ENCODE measurements at places on chromosomes 5 and 9.

DNA sequence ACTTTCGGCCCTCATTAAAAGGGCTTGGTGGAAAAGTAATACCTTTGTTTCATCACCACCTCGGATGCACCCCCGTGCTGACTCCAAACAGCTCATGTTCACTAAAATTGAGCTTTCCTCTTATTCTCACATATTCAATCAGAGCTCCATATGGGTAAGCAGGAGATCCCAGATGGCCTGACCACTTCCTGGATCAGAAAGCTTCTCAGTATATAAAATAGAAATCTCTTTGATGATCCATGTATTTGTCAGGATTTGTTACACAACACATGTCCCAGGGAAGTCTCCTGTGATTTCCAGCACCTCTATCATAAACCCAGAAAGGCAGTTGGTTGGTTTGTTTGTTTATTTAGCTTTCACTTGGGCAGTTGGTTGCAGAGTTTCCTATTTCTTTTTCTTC is 402.0 kb downstream of the MLLT3 start:
- DNase-seq, result no peak

- no peak for DNase-seq
These were observed 49.2 kb upstream of the FBXL17 start for GRCh38 chr5:108430931-108431608.

GRCh38 chr9:128800061-128800460 is 13.0 kb downstream of the TBC1D13 start:
- DNase-seq, result no peak

DNA sequence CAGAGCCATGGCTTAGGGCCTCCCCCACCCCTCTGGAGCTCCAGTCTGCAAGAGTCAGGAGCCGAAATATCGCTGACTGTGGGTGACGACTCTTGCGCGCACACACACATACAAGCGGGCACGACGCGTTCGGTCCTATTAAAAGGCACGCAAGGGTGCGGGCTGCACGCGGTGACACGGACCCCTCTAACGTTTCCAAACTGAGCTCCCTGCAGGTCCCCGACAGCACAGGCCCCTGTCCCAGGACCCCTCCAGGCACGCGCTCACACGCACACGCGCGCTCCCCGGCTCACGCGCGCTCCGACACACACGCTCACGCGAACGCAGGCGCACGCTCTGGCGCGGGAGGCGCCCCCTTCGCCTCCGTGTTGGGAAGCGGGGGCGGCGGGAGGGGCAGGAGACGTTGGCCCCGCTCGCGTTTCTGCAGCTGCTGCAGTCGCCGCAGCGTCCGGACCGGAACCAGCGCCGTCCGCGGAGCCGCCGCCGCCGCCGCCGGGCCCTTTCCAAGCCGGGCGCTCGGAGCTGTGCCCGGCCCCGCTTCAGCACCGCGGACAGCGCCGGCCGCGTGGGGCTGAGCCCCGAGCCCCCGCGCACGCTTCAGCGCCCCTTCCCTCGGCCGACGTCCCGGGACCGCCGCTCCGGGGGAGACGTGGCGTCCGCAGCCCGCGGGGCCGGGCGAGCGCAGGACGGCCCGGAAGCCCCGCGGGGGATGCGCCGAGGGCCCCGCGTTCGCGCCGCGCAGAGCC is at the start of gene GRIN1:
GRIN1 (plus strand) TSS at position 433 of the 746 bp plus-strand sequence. CDS start 333 bp downstream, outside the sequence.
- DNase-seq, result no peak

- DNase-seq, result no peak
These were observed 440.4 kb upstream of the GRIN3A start for GRCh38 chr9:102178811-102179210.

- DNase-seq, result no peak
These were observed 28.7 kb upstream of the TIMD4 start for GRCh38 chr5:156991714-156992113.

- no peak for DNase-seq
These were observed 24.6 kb downstream of the NR2F1 start for GRCh38 chr5:93607367-93608258.

DNA sequence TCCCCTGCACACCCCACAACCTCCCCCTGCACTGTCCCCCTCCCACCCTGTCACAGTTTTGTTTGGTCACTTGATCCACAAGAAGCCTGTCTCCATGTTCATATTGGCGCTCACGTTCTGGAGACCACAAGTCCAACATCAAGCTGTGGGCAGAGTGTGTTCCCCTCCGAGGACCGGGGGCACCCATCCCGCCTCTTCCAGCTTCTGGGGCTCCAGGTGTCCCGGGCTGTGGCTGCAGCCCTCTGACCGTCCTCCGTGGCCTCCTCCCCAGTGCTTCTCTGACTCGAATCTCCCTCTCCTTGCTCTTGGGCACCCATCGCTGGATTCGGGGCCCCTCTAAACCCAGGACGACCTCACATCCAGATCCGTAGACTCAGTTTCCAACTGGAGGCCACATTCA is 49.2 kb downstream of the PLEKHG4B start:
- no peak for DNase-seq

- DNase-seq, result no peak
These were observed 24.0 kb upstream of the SRFBP1 start for GRCh38 chr5:121937762-121938161.

GRCh38 chr5:127995556-127995955 is 88.0 kb upstream of the SLC12A2 start:
- DNase-seq, result no peak

DNA sequence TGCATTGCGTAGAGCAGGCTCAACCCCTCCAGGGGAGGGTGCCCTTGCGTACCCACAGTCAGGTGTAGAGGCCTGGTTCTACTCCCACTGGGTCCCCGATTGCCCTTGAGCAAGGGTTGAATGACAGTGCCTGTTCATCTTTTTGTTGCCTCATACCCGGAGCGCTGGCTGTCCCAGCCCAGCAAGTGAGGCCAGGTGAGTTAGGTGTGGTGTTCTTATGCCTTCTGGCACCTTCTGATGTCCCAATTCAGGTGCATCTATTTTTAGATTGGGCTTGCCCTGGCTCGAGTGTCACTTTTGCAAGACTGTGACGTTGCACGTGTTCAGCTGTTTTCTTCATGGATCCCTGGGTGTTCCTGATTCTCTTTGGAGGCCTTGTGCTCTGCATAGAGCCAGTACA is 257.8 kb downstream of the GOLPH3 start:
- no peak for DNase-seq

DNA sequence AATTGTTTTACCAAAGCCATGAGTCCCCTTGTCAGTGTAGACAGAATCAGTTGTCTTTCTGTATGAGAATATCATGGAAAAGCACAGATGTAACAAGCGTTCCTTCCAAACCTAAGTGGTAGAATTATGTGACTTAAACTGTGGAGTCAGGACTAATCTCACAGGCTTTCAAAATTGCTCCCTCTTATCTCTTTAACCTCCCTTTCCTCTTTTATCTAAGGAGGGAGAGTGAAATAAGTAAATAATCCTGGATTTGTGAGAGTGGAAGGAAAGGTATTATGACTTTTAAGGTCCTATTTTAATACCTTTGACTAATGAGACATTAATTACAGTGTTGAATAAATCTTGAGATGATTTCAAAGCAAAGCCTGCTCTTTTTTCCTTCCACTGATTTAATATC is 52.4 kb upstream of the LIFR start:
- DNase-seq, result no peak

- DNase-seq, result no peak
These were observed 5.2 kb upstream of the GRK6 start for GRCh38 chr5:177421062-177421798.

DNA sequence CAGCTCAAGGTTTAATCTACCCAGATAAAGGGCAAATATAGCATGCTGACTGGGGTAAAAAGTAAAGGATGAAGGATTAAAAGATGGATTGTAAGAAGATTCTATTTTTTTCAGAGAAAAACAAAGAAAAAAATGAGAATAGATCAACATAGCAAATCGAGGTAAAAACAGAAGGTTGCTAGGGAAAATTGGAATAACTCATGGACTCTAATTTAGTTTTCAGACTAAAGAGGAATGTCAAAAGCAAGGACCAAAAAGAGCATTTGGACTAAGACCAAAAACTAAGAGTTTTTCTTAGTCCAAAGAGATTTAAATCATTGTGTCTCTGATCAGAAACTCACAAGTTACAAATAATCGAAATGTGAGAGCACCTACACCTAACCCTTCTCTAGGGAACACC is 250.7 kb upstream of the PTPRD start:
- no peak for DNase-seq

- DNase-seq, result no peak
These were observed 14.2 kb upstream of the CCDC180 start for GRCh38 chr9:97293207-97293721.

- DNase-seq, result peak; percentile 26
These were observed 31.1 kb upstream of the FRMD3 start for GRCh38 chr9:83569326-83569725.

DNA sequence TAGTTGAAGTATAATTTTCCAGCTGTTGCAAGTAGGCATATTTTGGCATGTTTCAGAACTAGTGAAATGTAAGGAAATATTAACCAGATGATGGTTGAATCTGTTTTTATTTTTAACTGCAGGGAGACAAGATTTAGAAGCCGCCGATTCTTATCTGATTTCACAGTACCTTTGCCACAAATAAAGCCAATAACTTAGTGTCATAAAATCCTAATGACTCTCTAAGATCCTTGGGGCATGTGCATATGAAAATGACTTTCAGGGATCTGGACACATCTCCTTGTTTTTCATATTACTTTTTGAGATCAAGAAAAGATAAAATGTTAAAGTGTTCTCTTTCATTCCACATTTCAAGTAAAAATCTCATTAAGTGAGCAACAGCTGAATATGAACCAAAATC is 125.8 kb upstream of the CNTLN start:
- no peak for DNase-seq

GRCh38 chr5:59584858-59585846 is 308.4 kb downstream of the PDE4D start:
- no peak for DNase-seq

DNA sequence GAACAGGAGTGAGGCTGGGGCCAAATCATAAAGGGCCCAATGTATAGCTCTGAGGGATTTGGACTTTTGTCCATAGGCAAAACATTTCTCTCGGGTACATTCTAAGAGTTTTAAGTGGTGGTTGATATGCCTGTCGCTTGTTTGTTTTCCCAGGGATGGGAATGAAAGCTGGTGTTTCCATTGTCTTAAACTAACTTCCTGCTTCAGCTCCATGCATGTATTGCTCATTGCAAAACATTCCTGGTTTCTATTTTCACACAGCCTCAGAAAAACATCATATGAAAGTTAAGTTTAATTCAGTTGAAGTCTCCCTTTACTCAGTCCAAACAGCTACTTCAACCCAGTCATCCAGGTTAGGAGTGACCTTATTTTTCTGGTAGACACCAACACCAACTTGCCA is 235.0 kb downstream of the ACTL7B start:
- no peak for DNase-seq

DNA sequence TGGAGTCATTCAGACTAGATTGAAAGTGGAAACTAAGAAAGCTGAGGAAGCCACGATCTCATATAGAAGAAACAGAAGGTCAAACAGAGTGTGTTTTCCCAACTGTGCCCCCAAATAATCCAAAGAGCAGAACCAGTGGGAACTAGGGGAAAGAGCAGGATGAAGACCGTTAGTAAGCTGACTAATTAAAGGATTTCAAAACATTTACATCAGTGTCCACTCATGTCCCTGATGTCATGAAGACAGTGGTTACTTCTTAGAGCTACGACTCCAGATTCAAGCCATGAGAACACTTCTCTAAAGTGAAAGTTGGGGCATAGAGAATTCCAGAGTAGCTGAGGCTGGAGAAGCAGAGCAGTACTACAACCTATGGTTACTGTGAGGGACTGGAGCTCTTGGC is 119.6 kb upstream of the SLC12A2 start:
- no peak for DNase-seq

GRCh38 chr5:158543539-158544387 is 556.0 kb downstream of the EBF1 start:
- DNase-seq, result peak; percentile 1

DNA sequence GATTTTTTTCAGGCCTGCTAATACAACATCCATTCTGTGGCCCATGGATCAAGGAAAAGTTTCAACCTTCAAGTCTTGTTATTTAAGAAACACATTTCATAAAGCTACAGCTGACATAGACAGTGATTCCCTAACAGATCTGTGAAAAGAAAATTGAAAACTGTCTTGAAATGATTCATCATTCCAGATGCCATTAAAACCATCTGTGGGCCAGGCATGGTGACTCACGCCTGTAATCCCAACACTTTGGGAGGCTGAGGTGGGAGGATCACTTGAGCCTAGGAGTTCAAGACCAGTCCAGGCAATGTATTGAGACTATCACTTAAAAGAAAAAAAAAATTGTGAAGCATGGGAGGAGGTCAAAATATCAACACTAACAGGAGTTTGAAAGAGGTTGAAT is 6.0 kb downstream of the RAPGEF6 start:
- no peak for DNase-seq

DNA sequence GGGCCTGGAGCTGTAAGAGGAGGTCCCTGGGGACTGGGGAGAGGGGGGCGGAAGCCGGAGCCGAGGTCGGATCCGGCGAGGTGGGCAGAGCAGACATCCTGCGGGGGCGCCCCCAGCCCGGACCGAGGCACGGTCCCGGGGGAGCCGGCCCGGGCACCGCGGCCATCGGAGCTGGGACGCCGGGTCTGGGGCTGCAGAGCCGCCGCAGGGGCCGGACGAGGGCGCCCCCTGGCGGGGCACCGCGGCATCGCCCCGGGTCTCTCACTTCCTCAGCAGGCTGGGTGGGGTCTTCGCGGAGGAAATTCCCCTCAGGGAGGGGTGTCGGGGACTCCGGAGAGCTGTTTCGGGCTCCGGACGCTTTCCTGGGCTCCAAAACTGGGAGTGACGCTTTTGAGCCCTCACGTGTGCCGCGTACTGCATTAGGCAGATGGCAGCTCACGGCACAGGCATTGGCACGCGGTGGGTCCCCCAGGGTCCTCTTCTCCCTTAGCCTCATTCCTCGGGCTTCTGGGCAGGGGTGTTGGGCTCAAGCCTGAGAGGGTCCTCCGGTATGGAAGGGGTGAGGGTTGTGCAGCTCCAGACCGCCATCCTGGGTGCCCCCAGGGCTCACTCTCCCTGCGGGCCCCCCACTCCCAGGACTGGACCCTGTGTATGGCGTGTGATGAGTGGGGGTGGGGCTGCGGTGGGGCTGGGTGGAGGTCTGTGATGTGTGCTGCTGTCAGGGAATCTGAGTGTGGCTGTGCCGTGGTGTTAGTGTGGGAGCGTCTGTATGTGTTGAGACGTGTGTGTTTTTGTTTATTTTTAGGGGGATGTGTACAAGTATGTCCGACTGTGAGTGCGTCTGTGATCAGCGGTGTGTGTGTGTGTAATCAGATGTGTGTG is 29.6 kb downstream of the LHX2 start:
- DNase-seq, result no peak

DNA sequence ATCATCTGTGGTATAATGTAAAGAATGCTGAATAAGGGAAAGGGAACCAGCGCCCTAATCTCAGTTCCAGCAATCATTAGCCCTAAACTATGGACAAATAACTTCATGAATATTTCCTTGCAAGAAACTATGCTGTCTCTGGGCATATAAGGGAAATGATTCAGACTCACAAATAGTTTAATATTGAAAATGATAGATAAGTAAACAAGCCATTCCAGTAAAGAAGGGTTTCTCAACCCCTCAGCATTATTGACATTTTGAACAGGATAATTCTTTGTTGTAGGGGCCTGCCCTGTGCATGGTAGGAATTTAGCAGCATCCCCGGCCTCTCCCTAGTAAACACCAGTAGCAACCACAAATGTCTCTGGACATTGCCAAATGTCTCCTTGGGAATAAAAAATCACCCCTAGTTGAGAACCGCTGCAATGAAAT is 23.8 kb downstream of the C5 start:
- DNase-seq, result no peak
